ENCODE measurements at places on chromosomes 4 and X. TPM values are rescaled to one million over a fixed set of nuclear protein-coding genes. Genes with fewer than 3 reads are reported as not detected.

The DMRTC1 gene
- total RNA-seq, result not detected

The FAM50A gene
- total RNA-seq, result 38.0 TPM

The GPR119 gene
- not detected for total RNA-seq

The DRD5 gene
- 0.09 TPM for total RNA-seq

The TSC22D3 gene
- total RNA-seq, result 64.2 TPM

The NRK gene
- 157 TPM for total RNA-seq

The SOWAHD gene
- 0.49 TPM for total RNA-seq

The EFHC2 gene
- 0.27 TPM for total RNA-seq

Data from muscle of leg (tissue), 16 donors.